RPMI7951 (cell line): ENCODE measurements at places on chromosomes 3 and 15.

- no peak for DNase-seq
Observed at GRCh38 chr3:58202917-58203360, 7.8 kb downstream of the DNASE1L3 start.

DNA sequence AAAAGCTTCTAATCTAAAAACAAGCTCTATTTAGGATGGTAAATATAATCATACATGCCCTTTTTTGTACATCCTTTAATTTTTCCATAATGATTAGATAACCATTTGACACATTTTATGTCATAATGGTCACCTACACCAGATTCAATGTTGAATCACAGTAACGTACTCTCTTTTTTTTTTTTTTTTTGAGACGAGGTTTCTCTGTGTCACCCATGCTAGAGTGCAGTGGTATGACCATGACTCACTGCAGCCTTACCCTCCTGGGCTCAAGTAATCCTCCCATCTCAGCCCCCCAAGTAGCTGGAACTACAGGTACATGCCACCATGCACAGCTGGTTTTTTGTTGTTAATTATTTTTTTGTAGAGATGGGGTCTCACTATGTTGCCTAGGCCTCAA, 49.2 kb downstream of the PROS1 start:
- DNase-seq, result no peak

DNA sequence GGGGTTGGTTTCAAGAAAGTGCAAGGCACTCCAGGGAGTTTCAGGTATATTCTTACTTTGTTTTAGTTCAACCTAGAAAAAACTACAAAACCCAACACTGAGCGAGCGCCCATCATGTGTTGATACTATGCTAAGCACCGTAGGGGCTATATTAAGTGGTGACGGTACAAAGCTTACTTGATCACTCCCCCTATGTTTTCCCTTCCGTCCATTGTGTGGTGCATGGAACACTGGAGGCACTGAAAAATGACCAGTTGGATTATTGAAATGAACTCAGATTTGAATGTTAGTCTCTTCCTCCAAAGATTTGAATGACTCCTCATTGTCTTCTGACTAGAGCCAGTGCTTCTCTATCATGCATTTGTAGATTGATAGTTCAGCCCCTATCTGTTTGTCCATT, 6.6 kb downstream of the MYZAP start:
- no peak for DNase-seq

DNA sequence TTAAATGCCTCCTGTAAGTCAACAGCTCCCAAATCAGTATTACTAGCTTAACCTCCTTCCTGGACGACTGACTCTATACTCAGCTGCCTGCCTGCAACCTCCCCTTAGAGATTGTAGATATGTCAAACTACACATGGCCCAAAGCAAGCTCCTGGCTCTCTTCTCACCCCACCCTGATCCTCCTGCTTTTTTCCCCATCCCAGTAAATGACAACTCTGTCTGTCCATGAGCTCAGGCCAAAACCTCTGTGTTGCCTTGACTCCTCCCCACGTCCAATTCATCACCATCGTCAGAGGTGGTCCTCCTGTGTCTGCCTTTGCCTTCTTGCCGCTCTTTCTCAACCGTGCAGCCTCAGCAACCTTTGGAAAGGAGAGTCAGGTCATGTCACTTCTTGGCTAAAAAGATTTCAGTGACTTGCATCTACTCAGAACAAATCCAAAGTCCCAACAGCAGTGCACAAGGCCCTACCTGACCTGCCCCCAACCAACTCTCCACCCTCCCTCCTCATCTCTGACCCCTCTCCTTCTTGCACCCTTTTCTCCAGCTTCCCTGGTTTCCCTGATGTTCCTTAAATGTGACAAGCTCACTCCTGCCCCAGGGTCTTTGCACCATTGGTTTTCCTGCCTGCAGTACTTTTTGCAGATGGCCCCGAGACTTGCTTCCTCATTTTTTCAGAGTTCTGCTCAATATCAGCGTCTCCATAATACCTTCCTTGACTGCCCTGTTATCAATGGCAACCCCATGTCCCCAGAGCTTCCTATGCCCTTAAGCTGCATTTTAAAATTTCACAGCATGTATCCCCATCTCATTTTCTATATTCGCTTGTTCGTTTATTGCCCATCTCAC, 52.8 kb downstream of the LSM3 start:
- no peak for DNase-seq

DNA sequence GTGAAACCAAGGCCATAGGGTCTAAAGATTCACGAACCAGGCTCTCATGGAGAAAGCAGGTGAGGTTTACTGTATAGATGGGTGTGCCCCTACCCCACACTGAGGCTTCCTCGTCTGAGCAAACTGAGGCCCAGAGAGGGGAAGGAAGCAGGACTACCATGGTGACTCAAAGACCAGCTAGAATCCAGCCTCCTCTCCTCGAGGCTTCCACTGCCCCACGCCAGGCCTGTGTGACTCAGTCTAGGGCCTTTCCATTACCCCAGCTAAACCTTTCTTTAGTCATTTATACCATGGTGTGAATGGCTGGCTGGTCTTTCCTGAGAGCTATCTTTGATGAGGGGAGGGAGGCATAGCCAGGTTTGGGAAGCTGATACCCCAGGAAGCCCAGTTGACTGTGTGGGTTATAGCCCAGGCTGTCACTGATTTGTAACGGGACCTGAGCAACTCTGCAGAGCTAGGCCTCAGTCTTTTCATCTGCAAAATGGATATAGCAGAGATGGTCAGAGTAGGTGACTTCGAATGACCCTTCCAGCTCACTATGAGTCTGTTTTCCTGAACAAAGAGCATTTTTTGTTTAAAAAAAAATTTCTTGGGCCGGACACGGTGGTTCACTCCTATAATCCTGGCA, 3.0 kb upstream of the RHO start:
- peak; percentile 41 for DNase-seq

DNA sequence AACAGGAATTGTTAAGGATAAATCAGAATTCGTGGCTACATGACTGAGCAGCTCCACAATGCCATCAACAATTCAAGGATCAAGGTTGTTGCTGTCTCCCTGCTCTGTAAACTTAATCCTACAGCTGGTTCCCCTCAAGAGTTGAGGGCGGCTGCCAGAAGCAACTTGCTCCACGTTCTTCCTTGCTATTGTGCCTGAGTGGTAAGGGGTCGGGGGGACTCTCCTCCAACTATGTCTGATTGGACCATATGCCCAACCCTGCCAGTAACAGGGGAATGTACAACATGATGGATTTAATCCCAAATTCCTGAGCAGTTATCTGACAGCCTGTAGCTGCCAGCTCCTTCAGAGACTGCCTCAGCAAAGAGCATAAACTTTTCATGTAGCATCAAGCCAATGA, 37.9 kb upstream of the MECOM start:
- DNase-seq, result no peak

GRCh38 chr3:13414040-13414729, 5.9 kb downstream of the NUP210 start:
- DNase-seq, result peak; percentile 6

GRCh38 chr3:45628746-45629145, 34.2 kb downstream of the LIMD1 start:
- no peak for DNase-seq

DNA sequence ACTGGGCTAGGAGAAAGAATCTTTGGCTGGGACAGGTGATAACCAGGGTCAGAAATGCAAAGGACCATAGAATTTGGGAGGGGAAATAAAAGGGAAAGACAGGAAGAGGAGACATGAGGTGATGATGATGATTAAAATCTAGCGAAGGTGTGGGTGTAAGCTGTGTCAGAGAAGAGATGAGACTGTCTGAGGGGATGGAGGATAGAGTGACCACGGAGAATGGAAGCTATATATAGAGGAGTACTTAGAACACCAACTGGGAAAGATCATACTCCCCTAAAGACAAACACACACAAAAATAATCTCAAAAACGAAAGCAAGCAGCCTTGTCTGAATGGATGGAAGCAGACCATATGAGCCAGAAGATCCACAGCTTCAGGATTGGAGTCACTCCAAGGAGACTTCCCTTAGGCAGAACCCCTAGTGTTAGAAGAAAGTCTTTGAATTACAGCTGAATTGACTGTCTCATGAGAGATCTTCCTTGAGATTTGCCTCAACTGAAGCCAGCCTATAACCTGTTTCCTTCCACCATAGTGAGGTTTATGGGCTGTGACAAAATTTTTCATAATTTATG, 115.2 kb upstream of the DAZL start:
- peak; percentile 40 for DNase-seq

- DNase-seq, result peak; percentile 49
Observed at GRCh38 chr3:178443634-178444033, 92.6 kb upstream of the KCNMB2 start.

- DNase-seq, result no peak
Observed at GRCh38 chr15:99762288-99762687, 29.1 kb upstream of the LYSMD4 start.

DNA sequence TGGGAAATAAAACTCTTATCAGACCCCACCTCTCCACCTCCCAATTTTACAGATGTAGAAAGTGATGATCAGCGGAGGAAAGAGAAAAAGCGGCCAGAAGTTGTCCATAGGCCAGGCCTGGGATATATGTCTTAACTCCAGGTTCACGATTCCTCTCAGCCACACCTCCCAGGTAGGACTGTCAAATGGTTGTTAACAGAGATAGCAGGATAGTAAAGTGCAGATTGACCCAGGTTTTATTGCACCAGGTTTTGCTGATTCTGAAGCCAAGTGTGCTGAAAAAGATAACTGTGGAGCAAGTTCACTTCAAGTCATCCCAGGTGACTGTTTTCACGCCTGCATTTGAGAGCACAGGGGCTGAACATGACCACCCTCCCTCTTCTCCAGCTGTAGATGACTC, 36.1 kb downstream of the LSM3 start:
- no peak for DNase-seq

- DNase-seq, result peak; percentile 95
Observed at GRCh38 chr3:138594150-138594934, at the start of gene CEP70. CEP70 (minus strand) TSS chr3:138594260; CDS start chr3:138572927, 21,333 bp downstream.
